ENCODE measurements at places on chromosomes 7 and 10. TPM values are rescaled to one million over a fixed set of nuclear protein-coding genes. Genes with fewer than 3 reads are reported as not detected.

GRCh38 chr7:85186083-85186520 is 754 bp downstream of the SEMA3D start:
- H3K27ac ChIP-seq: no peak overlapping the region
- peak overlapping the region; percentile 91 for H3K4me3 ChIP-seq
- peaks cover 50% of the 10 kb centered on the region for H3K27me3 ChIP-seq
- peaks cover 12% of the 10 kb centered on the region for H3K4me1 ChIP-seq
- peak; percentile 65 for DNase-seq
- no peaks in the 10 kb centered on the region for H3K36me3 ChIP-seq

GRCh38 chr10:16893664-16894063 is 76.4 kb upstream of the RSU1 start:
- no peaks in the 10 kb centered on the region for H3K36me3 ChIP-seq
- H3K27me3 ChIP-seq: no peaks in the 10 kb centered on the region
- H3K4me3 ChIP-seq: no peak overlapping the region
- H3K27ac ChIP-seq: no peak overlapping the region
- no peak for DNase-seq
- no peaks in the 10 kb centered on the region for H3K4me1 ChIP-seq

DNA sequence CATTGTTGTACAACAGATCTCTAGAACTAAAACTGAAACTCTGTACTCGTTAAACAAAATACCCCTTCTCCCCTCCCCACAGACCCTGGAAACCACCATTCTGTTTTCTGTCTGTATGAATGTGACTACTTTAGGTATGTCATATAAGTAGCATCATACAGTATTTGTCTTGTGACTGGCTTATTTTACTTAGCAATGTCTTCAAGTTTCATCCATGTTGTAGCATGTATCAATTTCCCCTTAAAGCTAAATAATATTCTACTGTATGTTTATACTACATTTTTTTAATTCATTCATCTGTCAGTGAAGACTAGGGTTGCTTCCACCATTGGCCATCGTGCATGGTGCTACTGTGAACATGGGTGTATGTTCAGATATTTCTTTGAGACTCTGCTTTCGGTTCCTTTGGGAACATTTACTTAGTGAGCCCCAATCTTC is 71.2 kb upstream of the RPA3 start:
- H3K27ac ChIP-seq: no peak overlapping the region
- H3K36me3 ChIP-seq: no peaks in the 10 kb centered on the region
- peaks cover 32% of the 10 kb centered on the region for H3K4me1 ChIP-seq
- H3K27me3 ChIP-seq: no peaks in the 10 kb centered on the region

GRCh38 chr7:131013716-131014115 is 279.7 kb upstream of the KLF14 start:
- H3K4me1 ChIP-seq: peaks cover 14% of the 10 kb centered on the region
- H3K4me3 ChIP-seq: no peak overlapping the region
- H3K27ac ChIP-seq: 0 out of 2 replicates have a peak overlapping the region, but pooled peaks have one; percentile 17

The SLC29A4 gene
- total RNA-seq: 8.8 TPM

Data from GM23338 (cell line).